Activated T-cell treated with anti-CD3 and anti-CD28 coated beads for 48 hours (primary cell): ENCODE measurements at places on chromosomes 3 and 15.

- DNase-seq: no peak
These were observed 5.3 kb downstream of the CEP19 start for GRCh38 chr3:196706731-196707130.

DNA sequence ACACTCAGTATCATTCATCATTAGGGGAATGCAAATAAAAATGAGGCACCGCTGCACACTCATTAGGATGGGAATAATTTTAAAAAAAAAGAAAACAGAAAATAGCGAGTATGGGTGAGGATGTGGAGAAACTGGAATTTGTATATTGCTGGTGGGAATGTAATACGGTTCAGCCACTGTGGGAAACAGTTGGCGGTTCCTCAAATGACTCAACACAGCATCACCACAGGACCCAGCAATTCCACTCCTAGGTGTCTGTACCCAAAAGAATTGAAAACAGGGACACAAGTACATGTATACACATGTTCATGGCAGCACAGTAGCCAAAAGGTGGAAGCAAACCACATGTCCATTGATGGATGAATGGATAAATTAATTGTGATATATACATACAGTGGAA, 35.2 kb upstream of the RFTN1 start:
- DNase-seq: no peak

DNA sequence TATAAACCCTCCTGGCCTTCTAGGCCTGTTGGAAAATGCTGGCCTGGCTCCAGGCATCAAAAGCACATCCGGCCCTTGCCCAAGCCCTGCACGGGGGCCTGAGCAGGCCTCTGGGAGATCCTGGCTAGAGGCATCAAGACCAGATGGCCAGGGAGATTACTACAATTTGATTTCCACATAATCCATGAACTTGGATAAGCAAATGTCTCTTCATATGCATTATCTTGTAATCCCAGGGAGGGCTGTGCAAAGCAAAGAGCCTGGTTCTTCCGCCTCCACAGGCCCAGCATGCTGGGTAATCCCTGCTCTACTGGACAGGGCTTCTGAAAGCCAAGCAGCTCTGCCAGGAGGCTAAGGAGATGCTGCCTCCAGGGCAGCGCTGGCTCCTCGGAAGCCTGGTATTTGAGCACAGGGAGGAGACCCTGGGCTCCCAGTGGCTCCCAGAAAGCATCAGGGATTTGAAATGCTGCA, 18.2 kb downstream of the MRPL46 start:
- no peak for DNase-seq

DNA sequence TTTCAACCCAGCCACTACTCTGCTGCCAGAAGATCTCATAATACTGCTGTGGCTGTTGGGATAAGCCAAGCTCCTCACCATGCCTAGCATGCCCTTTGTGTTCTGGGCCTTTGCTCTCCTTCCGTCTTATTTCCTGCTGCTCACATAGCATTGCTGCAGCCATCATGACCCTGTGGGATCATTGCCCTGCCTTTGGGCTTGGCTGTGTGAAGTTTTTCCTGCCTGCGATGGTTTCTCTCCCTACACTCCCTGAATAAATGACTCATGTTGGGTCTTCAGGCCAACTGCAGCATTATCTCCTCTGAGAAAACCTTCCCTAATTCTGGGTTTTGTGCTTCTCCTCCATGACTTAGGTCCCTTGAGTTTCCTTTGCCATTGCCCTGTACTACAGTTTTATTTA, 20.8 kb upstream of the TRA2B start:
- DNase-seq: no peak

- DNase-seq: peak; percentile 18
These were observed 11.0 kb upstream of the PDCD6IP start for GRCh38 chr3:33787328-33788009.
